Fibroblast of skin of right biceps (primary cell): ENCODE measurements at places on chromosomes 13 and 19.

- DNase-seq = no peak
Measured at GRCh38 chr13:38767506-38768265, 80.8 kb downstream of the FREM2 start.

GRCh38 chr19:33488826-33489225 is 32.8 kb downstream of the PEPD start:
- DNase-seq = no peak

- DNase-seq = peak; percentile 82
Measured at GRCh38 chr13:26601669-26602068, 44.2 kb downstream of the WASF3 start.

GRCh38 chr13:111912991-111913760 is 153.8 kb upstream of the SOX1 start:
- no peak for DNase-seq

DNA sequence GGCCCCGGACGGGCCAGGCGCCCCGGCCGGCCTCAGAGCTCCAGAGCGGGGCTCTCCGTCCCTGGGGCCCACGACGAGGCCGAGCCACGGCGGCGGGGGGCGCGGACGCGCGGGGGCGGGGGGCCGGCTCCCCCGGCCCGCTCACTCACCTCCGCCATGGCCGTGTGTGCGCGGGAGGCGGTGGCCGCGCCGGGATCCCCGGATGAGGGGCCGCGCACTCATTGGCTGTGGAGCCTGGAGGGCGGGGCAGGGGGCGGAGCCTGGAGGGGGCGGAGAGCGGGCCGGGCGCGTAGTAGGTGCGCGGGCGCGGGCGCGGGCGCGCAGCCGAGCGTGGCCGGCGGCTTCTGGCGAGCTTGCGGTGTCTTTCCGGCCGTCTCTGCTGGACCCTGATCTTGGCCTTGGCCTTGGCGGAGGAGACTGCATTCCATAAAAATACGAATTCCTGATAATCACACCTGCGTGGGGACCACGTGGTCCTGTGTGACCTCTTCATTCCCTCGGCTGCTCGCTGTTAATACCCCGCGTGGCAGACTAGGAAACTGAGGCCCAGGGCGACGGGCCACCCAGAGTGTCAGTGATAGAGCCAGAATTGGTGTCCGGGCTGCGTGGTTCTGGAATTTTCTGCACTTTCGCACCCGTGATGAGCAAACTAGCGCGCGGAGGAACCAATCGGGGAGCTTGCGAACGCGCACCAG is at the start of gene MIER2:
Gene MIER2, minus strand, starts transcription at position 172 of the 695 bp plus-strand sequence. Its CDS starts 14 bp downstream, at position 158.
- peak; percentile 81 for DNase-seq
